MCF 10A (cell line): ENCODE measurements at places on chromosomes 2 and 18.

DNA sequence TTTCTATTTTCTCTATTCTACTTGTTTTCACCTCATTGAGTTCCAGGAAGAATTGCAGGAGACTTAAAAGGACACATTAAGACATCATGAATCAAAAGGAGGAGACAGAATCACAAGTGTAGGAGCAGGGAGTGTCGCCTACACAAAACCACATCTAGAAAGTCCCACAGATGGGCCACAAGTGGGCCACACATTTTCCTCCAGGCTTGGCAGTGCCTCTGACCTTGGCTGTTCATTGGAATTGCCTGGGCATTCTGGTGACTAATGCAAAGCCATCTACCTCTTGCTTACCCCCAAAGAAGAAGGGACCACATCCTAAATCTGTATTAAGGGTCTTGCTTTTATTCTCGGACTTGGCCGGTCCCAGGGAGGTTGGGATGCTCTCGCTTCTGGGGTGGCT is 103.6 kb downstream of the KLHL29 start:
- peaks cover 7% of the 10 kb centered on the region for H3K4me1 ChIP-seq
- no peak for DNase-seq
- no peak overlapping the region for H3K27ac ChIP-seq
- no peak overlapping the region for H3K4me3 ChIP-seq

GRCh38 chr2:26739514-26739913 is 24.6 kb upstream of the SLC35F6 start:
- no peak overlapping the region for H3K4me3 ChIP-seq
- H3K4me1 ChIP-seq, result peaks cover 6% of the 10 kb centered on the region
- no peak overlapping the region for H3K27ac ChIP-seq
- no peaks in the 10 kb centered on the region for H3K27me3 ChIP-seq
- DNase-seq, result no peak

DNA sequence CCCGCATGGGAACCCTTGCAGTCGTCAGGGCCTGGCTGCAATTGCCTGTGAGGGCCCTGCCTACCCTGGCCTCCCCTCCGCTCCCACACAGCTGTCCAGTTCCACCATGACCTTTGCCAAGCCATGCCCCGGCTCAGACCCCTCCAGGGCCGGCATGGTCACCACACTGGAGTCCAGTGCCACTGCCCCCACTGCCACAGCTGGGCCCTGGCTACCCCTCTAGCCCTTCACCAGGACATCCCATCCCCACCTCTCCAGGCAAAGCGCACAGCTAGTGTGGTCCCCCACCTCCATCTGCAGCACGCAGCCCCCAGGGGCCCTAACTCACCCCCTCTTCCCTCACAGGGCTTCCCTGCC is 70.3 kb upstream of the SMAD7 start:
- no peak for DNase-seq
- no peaks in the 10 kb centered on the region for H3K36me3 ChIP-seq
- H3K27me3 ChIP-seq, result no peaks in the 10 kb centered on the region
- H3K4me3 ChIP-seq, result peak overlapping the region; percentile 40

DNA sequence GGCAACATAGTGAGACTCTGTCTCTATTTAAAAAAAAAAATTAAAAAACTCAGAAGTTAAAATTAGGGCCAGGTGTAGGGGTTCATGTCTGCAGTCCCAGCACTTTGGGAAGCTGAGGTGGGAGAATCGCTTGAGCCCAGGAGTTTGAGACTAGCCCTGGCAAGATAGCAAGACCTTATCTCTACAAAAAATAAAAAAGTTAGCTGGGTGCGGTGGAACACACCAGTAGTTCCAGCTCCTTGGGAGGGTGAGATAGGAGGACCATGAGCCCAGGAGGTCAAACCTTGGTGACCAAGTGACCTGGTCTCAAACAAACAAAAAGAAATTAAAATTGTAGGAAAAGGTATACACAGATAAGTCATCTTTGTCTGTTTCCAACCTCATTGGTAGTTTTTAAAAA is 11.3 kb downstream of the TTLL4 start:
- peaks cover 13% of the 10 kb centered on the region for H3K36me3 ChIP-seq
- H3K27ac ChIP-seq, result no peak overlapping the region
- H3K4me1 ChIP-seq, result peaks cover 27% of the 10 kb centered on the region
- DNase-seq, result no peak
- H3K27me3 ChIP-seq, result no peaks in the 10 kb centered on the region

- no peak overlapping the region for H3K4me3 ChIP-seq
- peaks cover 12% of the 10 kb centered on the region for H3K36me3 ChIP-seq
- H3K27ac ChIP-seq, result no peak overlapping the region
- peaks cover 18% of the 10 kb centered on the region for H3K4me1 ChIP-seq
- no peak for DNase-seq
Observed at GRCh38 chr2:235054475-235054874, 102.7 kb downstream of the SH3BP4 start.

- peaks cover 8% of the 10 kb centered on the region for H3K4me1 ChIP-seq
- H3K27ac ChIP-seq, result no peak overlapping the region
- no peaks in the 10 kb centered on the region for H3K36me3 ChIP-seq
- H3K4me3 ChIP-seq, result no peak overlapping the region
Observed at GRCh38 chr2:185221-185620, 78.6 kb downstream of the SH3YL1 start.

DNA sequence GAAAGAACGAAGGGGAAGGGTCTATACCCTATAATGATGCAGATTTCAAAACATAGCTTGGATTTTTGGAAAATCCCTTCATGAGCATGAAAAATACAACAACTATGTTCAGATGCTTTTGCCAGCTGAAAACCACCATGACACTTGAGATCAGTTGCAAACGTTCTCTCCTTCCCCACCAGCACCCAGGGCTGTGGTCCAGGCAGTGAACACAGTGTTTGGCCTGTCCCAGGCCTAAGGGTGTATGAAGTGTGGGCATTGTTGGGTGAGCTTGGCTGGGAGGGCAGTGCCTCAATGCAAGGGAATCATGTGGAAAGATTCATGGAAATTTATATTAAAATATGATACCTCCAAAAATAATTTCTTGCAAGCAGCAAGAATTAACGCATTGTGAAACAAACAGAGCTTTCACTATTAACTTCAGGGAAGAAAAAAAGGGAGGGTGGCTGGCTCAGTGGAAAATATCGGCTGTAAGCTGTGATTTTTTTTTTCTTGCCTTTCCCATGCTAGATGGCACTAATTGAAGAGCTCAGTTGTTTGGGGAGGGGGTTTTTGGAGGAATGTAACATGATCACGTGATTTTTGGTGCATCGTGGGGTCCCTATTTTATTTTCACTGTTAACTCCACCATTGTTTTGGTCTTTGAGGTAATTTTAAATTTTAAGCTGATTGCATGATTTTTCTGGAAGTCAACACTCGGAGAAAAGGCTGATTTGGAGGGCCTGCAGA is 52.0 kb downstream of the CDC42EP3 start:
- no peak for DNase-seq
- H3K36me3 ChIP-seq, result no peaks in the 10 kb centered on the region
- peaks cover 16% of the 10 kb centered on the region for H3K4me1 ChIP-seq
- H3K27ac ChIP-seq, result no peak overlapping the region
- H3K27me3 ChIP-seq, result no peaks in the 10 kb centered on the region

GRCh38 chr2:26672818-26673393 is 19.6 kb upstream of the KCNK3 start:
- H3K4me1 ChIP-seq, result peaks cover under 1% of the 10 kb centered on the region
- peaks cover 50% of the 10 kb centered on the region for H3K27me3 ChIP-seq
- H3K27ac ChIP-seq, result no peak overlapping the region
- H3K36me3 ChIP-seq, result no peaks in the 10 kb centered on the region

GRCh38 chr2:148920559-148920958 is 45.5 kb downstream of the KIF5C start:
- H3K36me3 ChIP-seq, result no peaks in the 10 kb centered on the region
- DNase-seq, result no peak
- H3K27ac ChIP-seq, result no peak overlapping the region
- peaks cover 6% of the 10 kb centered on the region for H3K4me1 ChIP-seq
- no peaks in the 10 kb centered on the region for H3K27me3 ChIP-seq

DNA sequence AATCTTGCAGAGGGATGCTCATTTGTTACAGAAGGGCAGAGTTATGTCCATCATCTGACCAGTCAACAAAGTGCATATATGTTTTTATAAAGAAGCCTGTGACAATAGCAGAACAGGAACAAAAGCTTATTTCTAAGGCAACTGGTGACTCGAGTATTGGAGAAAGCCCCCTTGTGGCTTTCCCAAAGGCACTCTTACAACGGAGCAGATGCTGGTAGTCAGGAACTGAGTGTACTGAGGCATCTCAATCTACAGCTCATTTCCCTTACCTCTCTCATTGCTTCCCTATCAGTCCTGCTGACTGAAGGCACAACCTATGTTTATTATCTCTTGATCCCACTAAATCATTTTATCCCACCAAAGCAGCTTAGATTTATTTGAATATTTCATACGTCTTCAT is 557.1 kb upstream of the CHAC2 start:
- no peaks in the 10 kb centered on the region for H3K36me3 ChIP-seq
- no peak for DNase-seq
- no peak overlapping the region for H3K27ac ChIP-seq
- H3K27me3 ChIP-seq, result no peaks in the 10 kb centered on the region
- no peak overlapping the region for H3K4me3 ChIP-seq

DNA sequence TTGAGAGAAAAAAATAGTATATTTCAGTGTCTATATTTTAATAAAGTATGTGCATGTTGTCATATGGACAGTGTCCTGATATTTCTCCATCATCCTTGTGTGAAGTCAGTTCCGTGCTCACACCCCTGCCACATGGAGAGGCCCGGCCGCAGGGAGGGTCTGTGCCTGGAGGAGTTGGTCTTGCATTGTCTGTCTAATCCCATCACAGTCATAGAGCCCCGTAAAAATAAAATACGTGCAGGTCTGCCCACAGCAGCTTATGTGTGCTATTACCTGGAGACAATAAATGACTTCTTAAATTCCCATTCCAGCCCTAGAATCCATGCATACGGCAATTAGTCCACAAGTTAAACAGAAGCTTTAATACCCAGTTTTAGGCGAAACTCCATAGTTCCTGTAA is 20.1 kb downstream of the MAPRE2 start:
- H3K27me3 ChIP-seq, result no peaks in the 10 kb centered on the region
- no peak overlapping the region for H3K4me3 ChIP-seq
- H3K27ac ChIP-seq, result no peak overlapping the region
- H3K4me1 ChIP-seq, result peaks cover 6% of the 10 kb centered on the region
- no peak for DNase-seq
- H3K36me3 ChIP-seq, result no peaks in the 10 kb centered on the region

DNA sequence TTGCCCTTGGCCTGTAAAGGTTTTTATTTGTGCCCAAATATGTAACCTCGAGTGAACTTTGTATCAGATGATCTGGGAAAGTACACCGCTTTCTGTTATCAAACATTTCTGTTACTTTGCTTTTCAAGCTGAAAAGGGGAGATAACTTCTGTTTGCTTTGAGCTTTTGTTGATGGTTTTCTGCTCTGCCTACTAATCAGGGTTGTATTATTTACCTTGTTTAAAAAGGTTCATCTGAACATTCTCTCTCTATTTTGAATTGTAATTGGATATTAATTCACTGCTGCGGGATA is 79.4 kb downstream of the XRCC5 start:
- no peak for DNase-seq
- no peaks in the 10 kb centered on the region for H3K27me3 ChIP-seq
- peak overlapping the region; percentile 54 for H3K27ac ChIP-seq
- no peak overlapping the region for H3K4me3 ChIP-seq

- no peaks in the 10 kb centered on the region for H3K4me1 ChIP-seq
- no peak overlapping the region for H3K27ac ChIP-seq
- DNase-seq, result no peak
Observed at GRCh38 chr2:213703406-213704098, 419.3 kb downstream of the SPAG16 start.

DNA sequence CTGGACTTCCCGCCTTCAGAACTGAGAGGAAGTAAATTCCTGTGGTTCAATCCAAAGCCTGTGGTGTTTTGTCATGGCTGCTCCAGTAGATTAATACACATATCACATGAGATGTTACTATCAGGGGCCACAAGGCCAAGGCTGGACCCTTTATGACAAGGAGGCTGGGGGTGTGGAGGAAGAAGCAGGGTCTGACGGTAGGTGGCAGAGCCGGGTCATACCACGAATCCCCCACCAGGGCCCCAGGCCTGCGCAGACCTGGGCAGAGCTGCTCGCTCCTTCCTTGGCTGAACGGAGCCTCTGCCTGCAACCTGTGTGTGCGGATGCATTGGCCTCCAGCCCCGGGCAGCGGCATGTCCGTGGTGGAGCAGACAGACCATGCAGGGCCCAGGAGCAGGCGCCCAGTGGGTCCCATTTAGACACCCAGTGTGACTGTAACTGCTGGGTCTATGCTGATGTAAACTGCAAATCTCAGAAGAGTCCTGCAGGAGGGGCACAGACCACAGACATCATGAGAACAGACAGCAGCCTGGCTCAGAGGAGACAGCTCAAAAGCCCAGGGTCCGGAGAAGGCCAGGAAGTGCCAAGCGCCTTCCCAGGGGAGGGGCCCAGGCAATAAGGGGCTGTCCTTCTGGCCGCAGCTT is 155.2 kb downstream of the PXDN start:
- peaks cover 21% of the 10 kb centered on the region for H3K4me1 ChIP-seq
- H3K27me3 ChIP-seq, result no peaks in the 10 kb centered on the region
- no peak for DNase-seq
- peaks cover 5% of the 10 kb centered on the region for H3K36me3 ChIP-seq

GRCh38 chr2:64319896-64320295 is 134.1 kb upstream of the LGALSL start:
- H3K27me3 ChIP-seq, result peaks cover 21% of the 10 kb centered on the region
- no peak overlapping the region for H3K27ac ChIP-seq
- no peaks in the 10 kb centered on the region for H3K36me3 ChIP-seq
- no peaks in the 10 kb centered on the region for H3K4me1 ChIP-seq

DNA sequence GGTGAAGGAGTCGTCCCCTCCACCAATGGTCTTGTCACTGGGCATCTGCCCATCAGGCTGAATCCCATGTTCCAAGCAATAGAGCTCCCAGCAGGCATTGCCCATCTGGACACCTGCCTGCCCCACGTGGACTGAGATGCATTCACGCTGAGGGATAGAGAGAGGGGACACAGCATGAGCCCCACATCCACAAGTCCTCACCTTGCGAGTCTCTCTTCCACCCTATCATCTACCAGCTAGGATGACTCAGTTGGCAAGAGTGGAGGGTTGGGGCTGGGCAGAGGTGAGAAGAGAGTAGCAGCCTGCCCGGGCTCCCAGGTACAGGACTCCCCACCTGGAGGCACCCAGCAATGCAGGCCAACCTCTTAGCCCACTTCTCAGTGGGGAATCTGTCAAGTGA is 959 bp upstream of the TUBA4B start:
- DNase-seq, result peak; percentile 77
- H3K27me3 ChIP-seq, result no peaks in the 10 kb centered on the region
- peaks cover 42% of the 10 kb centered on the region for H3K4me1 ChIP-seq
- H3K27ac ChIP-seq, result peak overlapping the region; percentile 51
- peak overlapping the region; percentile 91 for H3K4me3 ChIP-seq
- peaks cover 52% of the 10 kb centered on the region for H3K36me3 ChIP-seq
